Regular cardiac myocyte (primary cell): ENCODE measurements at places on chromosomes 11 and 22. TPM values are rescaled to one million over a fixed set of nuclear protein-coding genes. Genes with fewer than 3 reads are reported as not detected.

DEFB131B gene
- not detected in 2 replicates for total RNA-seq

PTPRCAP gene
- total RNA-seq, result 0.19 and 0.28 TPM in 2 replicates

SMIM35 gene
- total RNA-seq, result not detected in 2 replicates

MMP13 gene
- total RNA-seq, result not detected in 2 replicates

NPTXR gene
- 0.58 and 2.5 TPM in 2 replicates for total RNA-seq

ATP5MG gene
- total RNA-seq, result 54.4 and 62.5 TPM in 2 replicates

HTATIP2 gene
- 70.5 and 75.0 TPM in 2 replicates for total RNA-seq

CRYBB1 gene
- total RNA-seq, result not detected in 2 replicates

MPZL3 gene
- total RNA-seq, result 1.3 and 2.0 TPM in 2 replicates

PTPN5 gene
- total RNA-seq, result under 0.01 and 0.19 TPM in 2 replicates

TRIM48 gene
- not detected in 2 replicates for total RNA-seq

OR51I1 gene
- 0.28 TPM in 1 of 2 replicates, not detected in the other for total RNA-seq

PHOX2A gene
- not detected in 2 replicates for total RNA-seq

PATE2 gene
- total RNA-seq, result 0.38 TPM in 1 of 2 replicates, not detected in the other

ZC3H12C gene
- 13.8 and 16.1 TPM in 2 replicates for total RNA-seq

NADSYN1 gene
- 74.8 and 137 TPM in 2 replicates for total RNA-seq

MRGPRX4 gene
- not detected in 2 replicates for total RNA-seq

HOATZ gene
- total RNA-seq, result under 0.01 TPM in 1 of 2 replicates, not detected in the other

MYRF gene
- total RNA-seq, result 1.3 and 2.0 TPM in 2 replicates

CCDC73 gene
- total RNA-seq, result not detected in 2 replicates

CADM1 gene
- total RNA-seq, result 4.6 and 28.8 TPM in 2 replicates

PRPF19 gene
- 31.9 and 54.1 TPM in 2 replicates for total RNA-seq

TIGD3 gene
- total RNA-seq, result under 0.01 and 0.19 TPM in 2 replicates

HORMAD2 gene
- total RNA-seq, result under 0.01 TPM in 2 replicates

NELL1 gene
- total RNA-seq, result not detected in 2 replicates

NUP50 gene
- total RNA-seq, result 27.3 and 55.6 TPM in 2 replicates

CALCA gene
- 0.28 TPM in 1 of 2 replicates, not detected in the other for total RNA-seq

DDIAS gene
- total RNA-seq, result 1.4 and 11.3 TPM in 2 replicates

RIN1 gene
- total RNA-seq, result 12.1 and 33.5 TPM in 2 replicates

TTLL8 gene
- not detected in 2 replicates for total RNA-seq

OTOG gene
- total RNA-seq, result not detected in 2 replicates

SCN4B gene
- 0.28 TPM in 1 of 2 replicates, not detected in the other for total RNA-seq

TTC36 gene
- total RNA-seq, result 0.58 and 1.7 TPM in 2 replicates

CDC42EP2 gene
- 10.9 and 18.3 TPM in 2 replicates for total RNA-seq

UCP2 gene
- 0.56 and 0.77 TPM in 2 replicates for total RNA-seq
